ENCODE measurements at places on chromosomes 3 and 15. TPM values are rescaled to one million over a fixed set of nuclear protein-coding genes. Genes with fewer than 3 reads are reported as not detected.

The UPK1B gene
- total RNA-seq: not detected

The PLAAT1 gene
- not detected for total RNA-seq

The CHRD gene
- total RNA-seq: 0.29 TPM

The KLHL40 gene
- not detected for total RNA-seq

The WNT5A gene
- total RNA-seq: 128 TPM

The FGF7 gene
- 60.8 TPM for total RNA-seq

The SLC9C1 gene
- total RNA-seq: not detected

The KY gene
- 0.43 TPM for total RNA-seq

Measured in placental pericyte (primary cell).